ENCODE measurements at places on chromosomes 7 and 10.

- no peak for DNase-seq
Observed at GRCh38 chr10:85177767-85178166, 849.4 kb downstream of the CCSER2 start.

DNA sequence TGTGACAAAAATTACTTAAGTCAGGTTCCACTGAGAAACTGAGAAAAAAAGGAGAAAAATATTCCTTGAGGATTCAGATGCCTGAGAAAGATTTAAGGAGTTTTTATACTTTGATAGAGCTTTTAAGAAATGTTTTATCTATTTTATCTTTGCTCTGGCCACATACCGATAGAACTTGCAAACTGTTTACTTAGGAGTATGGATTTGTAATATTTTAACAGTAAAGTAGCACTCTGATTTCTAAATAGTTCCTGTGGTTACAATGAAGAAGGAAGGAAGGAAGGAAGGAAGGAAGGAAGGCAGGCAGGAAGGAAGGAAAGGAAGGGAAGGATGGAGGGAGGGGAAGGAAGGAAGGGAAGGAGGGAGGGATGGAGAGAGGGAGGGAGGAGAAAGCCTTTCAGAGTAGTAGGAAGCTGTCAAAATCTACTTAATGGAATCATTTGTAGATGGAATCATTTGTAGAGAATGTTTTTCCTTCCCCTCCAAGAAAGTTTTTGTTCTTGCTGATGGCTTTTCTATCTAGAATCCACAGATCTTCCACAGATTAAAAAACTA lies 489.0 kb upstream of the ANKRD30A start:
- no peak for DNase-seq

- no peak for DNase-seq
Observed at GRCh38 chr7:34313289-34313688, 344.7 kb upstream of the NPSR1 start.

DNA sequence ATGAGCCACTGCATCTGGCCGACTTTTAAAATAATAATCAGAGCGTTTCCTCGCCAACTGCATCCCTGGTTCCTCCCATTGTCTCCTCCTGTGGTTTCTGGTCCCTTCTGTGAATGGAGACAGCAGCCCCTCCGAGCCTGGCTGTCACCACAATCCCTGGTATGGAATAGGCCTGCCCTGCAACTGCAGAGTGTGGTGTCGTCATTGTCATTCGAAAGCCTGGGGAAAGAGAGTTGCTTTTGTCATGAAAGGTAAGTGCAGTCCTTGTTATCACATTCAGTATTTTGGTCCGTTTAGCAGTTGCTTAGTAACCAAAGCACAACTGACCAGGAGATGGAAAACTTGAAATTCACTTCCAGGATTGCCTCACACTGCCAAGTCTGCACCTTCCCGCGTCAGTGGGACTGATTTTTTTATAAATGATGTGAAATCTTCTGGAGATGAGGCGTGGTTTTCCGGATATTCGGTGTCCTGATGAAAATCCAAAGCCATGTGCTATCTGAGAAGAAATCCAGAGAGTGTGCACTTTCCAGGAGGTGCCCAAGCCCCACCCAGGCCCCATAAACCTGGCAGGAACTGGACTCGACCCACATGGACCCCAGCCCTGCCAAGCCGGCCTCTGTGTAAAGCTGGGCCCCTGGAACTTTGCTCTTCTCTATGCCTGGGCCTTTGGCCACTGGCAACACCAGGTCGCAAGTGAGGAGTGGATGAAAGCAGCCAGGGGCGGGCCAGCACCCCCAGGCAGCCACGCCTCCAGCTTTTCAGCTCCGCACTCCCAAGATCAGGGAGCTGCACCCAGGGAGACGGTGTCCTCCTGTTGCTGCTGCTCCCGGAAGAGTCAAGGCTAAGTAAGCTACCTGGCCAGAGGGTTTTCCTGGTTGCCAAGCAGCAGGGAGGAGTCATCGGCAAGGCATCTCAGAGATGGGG lies 133.7 kb upstream of the SH2B2 start:
- DNase-seq: no peak

- DNase-seq: no peak
Observed at GRCh38 chr10:79488870-79489269, 23.5 kb upstream of the EIF5AL1 start.

- DNase-seq: peak; percentile 95
Observed at GRCh38 chr7:96321031-96321657, 754 bp downstream of the SLC25A13 start.

- no peak for DNase-seq
Observed at GRCh38 chr10:7953447-7953846, 101.0 kb upstream of the GATA3 start.

- DNase-seq: no peak
Observed at GRCh38 chr10:22338185-22338900, 7.0 kb upstream of the SPAG6 start.

- DNase-seq: no peak
Observed at GRCh38 chr10:17984056-17984455, 32.3 kb downstream of the SLC39A12 start.

- DNase-seq: no peak
Observed at GRCh38 chr10:86139066-86139657, 227.4 kb downstream of the GRID1 start.

DNA sequence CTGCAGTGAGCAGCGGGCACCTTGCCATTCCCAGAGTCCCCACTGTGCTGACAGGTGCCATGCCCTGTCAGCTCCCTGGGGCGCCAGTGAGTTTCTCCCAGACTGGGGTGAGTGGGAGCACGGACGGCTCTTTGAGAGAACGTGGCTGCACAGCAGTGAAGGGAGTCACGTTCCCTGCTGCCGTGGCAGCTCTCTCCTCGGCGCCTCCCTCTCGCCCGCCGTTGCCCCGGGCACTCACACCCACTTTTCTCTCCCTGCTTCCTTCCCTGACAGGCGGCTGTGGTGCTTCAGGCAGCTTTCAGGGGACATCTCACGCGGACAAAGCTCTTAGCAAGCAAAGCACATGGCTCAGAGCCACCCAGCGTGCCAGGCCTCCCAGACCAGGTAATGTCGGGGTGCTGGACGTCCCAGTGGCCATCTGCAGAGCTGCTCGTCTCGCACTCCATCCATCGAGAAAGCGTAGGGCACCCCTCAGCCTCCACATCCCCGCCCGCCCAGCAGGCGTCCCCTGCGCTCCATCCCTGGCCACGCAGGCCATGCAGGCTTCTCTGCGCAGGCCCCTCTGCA lies 27.1 kb upstream of the TTYH3 start:
- no peak for DNase-seq

All from right atrium auricular region (tissue), 2 donors.